ENCODE measurements at places on chromosomes 5 and 9. TPM values are rescaled to one million over a fixed set of nuclear protein-coding genes. Genes with fewer than 3 reads are reported as not detected.
A peak's percentile ranks its signal among the peaks of the same experiment; 100 is the strongest.

The DHFR gene
- total RNA-seq = 82.7 TPM

The CARTPT gene
- not detected for total RNA-seq

- H3K4me3 ChIP-seq = no peak overlapping the region
- H3K27me3 ChIP-seq = no peaks in the 10 kb centered on the region
- no peak for DNase-seq
- no peaks in the 10 kb centered on the region for H3K36me3 ChIP-seq
- no peaks in the 10 kb centered on the region for H3K4me1 ChIP-seq
Observed at GRCh38 chr9:79154806-79155205, 417.0 kb upstream of the TLE4 start.

DNA sequence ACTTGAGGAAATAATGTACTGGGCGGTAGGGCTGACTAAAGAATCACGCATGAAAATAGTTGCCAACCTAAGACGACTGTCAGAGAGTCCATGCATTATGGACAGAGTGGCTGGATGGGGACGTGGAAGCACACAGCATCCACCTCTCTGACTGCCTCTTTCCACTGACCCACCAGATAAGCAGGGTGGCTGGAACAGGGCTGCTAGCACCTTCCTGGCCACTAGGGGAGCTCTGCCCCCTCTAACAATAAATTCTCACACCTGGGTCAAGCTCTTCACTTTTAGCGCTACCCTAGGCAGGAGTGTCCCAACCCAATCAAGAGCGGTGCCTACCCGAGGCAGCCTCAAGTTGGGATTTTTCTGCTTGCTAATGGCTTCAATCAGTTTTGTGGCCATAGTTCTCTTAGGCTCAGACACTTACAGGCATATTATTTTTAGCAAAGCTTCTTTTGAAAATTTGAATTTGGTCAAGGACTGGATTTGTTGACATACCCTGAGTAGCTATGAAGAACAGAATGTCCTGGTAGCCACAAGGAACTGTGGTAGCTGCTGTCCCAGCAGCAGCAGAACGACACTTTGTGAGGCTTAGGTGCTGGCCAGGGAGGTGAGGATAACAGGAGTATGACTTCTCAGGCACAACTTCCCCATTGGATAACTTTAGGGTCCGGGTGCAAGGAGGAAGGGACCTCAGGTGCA is 6.9 kb upstream of the TPM2 start:
- peaks cover 48% of the 10 kb centered on the region for H3K36me3 ChIP-seq
- DNase-seq = peak; percentile 56
- no peak overlapping the region for H3K27ac ChIP-seq
- no peak overlapping the region for H3K4me3 ChIP-seq
